ENCODE measurements at places on chromosomes 1 and 21. TPM values are rescaled to one million over a fixed set of nuclear protein-coding genes. Genes with fewer than 3 reads are reported as not detected.

The AADACL4 gene
- total RNA-seq: not detected

The LMX1A gene
- total RNA-seq: 2.5 TPM

The SYCP1 gene
- not detected for total RNA-seq

The GORAB gene
- 52.8 TPM for total RNA-seq

The OR2L8 gene
- total RNA-seq: not detected

The DAB1 gene
- 65.1 TPM for total RNA-seq

GRCh38 chr1:41374711-41375110 is 13.5 kb downstream of the FOXO6 start:
- DNase-seq: no peak

DNA sequence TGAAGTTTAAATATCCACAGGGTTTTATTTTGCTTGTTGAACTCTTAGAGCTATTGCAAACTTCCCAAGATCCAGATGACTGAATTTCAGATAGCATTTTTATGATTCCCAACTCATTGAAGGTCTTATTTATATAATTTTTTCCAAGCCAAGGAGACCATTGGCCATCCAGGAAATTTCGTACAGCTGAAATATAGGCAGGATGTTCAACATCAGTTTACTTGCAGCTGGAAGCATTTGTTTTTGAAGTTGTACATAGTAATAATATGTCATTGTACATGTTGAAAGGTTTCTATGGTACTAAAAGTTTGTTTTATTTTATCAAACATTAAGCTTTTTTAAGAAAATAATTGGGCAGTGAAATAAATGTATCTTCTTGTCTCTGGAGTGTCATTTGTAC is 32.8 kb upstream of the DDR2 start:
- no peak for DNase-seq

GRCh38 chr21:18252256-18252655 is 7.6 kb downstream of the CHODL start:
- no peak for DNase-seq

- no peak for DNase-seq
Observed at GRCh38 chr1:163166886-163167555, 35.7 kb downstream of the RGS5 start.

GRCh38 chr1:112263453-112263852 is 132.6 kb upstream of the CTTNBP2NL start:
- DNase-seq: no peak

GRCh38 chr1:230109895-230110667 is 43.0 kb downstream of the GALNT2 start:
- DNase-seq: peak; percentile 82

DNA sequence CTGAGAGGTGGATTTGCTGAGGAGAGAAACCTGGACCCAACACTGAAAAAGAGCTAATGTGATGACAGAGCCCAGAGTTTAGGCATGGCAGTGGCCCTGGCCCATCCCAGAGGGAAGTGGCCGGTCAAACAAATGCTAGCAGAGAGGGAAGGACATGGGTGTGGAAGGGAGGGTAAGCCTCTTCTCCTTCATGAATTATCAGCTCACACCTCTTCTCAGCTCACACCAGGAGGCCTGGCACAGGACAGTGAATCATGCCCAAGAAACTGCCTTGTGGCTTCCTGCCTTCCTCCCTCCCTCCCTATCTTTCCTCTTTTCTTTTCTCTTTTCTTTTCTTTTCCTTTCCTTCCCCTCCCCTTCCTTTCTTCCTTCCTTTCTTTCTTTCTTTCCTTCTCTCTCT is 1.3 kb upstream of the SPRR3 start:
- no peak for DNase-seq

- no peak for DNase-seq
Observed at GRCh38 chr1:18191481-18192155, 84.0 kb downstream of the IGSF21 start.

GRCh38 chr1:218383681-218384080 is 38.5 kb downstream of the TGFB2 start:
- DNase-seq: no peak

DNA sequence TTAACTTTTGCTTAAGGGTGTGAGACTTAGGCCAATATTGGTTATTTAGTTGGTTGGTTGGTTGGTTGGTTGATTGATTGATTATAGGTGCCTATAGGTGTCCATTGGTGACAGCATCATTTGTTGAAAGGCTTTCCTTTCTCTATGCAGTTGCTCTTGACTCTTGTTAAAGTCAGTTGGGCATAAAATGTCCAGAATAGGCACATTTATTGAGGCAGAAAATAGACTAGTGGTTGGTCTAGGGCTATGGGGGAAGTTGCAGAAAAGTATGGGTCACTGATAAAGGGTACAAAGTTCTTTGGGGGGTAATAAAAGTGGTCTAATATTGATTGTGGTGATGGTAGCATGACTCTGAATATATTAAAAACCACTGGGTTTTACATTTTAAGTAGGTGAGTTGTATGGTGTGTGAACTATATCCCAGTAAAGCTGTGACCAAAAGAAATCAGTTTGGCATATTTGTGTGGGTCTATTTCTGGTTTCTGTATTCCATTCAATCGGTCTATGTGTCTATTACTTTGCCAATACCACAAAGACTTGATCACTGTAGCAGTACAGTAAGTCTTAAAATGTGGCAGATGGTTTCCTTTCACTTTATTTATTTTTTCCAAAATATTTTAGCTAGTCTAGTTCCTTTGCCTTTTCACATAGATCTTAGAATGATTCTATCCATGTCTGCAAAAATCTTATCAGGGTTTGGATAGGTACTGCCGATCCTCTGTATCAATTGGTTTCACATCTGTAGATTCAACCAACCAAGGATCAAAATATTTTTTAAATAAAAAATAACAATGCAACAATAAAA is 63.0 kb downstream of the ATP1A1 start:
- no peak for DNase-seq

GRCh38 chr1:107342316-107342715 is 201.5 kb downstream of the NTNG1 start:
- DNase-seq: no peak

GRCh38 chr1:223019256-223019655 is 123.8 kb downstream of the TLR5 start:
- no peak for DNase-seq

DNA sequence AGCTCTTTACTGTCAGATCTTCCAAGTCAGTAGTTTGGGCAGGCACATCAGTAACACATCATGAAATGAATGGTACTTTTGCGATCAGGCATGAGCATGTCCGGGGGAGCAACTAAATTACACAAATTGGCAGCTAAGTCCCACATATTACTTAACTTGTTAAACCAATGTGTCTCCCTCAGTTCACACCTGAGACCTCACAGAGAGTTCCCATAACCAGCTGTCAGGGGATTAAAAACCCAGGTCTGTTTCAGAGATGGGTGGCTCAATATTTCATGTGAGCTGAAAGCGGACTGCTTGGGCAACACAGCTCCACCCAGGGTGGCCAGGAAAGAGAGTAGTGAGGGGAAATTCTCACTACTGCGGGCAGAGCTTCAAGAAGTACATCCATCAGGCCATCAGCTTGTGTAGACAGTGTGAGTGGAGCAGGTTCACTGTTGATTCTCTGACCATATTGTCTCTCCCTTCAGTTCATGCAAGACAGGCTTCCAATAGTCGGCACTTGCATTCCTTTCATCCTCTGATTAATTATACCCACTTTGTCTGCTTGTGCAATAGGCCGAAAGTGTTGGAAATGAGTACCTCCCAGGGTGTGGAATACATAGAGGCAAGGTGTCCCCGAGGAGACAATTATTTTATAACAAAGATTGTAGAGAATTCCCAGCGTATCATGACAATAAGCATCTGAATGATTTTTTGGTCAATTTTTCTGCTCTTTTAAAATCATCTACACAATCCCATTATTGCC is 139.9 kb downstream of the PTGER3 start:
- DNase-seq: no peak

GRCh38 chr1:65001231-65001792 is 35.0 kb upstream of the JAK1 start:
- DNase-seq: peak; percentile 77

GRCh38 chr1:31568895-31569595 is 7.3 kb upstream of the TINAGL1 start:
- DNase-seq: peak; percentile 8

DNA sequence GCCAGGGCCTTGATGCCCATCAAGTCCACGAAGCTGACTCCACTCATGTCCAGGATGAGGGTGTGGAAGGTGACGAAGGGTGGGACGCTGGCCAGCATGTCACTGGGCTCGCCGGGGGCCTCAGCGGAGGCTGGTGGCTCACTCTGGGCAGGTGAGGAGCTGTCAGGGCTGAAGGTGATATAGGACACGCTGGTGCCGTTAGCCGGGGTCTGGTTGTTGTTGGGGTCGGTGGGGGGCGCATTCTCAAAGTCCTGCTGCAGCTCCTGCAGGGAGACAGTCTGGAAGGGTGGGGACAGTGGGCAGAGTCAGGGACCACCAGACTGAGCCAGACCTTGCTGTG is 21.7 kb downstream of the SLC26A9 start:
- DNase-seq: no peak

GRCh38 chr1:118217141-118217838 is 32.3 kb upstream of the SPAG17 start:
- DNase-seq: no peak

- no peak for DNase-seq
Observed at GRCh38 chr1:165109013-165109412, 247.5 kb downstream of the LMX1A start.

GRCh38 chr1:42957880-42958487 is 684 bp downstream of the SLC2A1 start:
- DNase-seq: peak; percentile 66

DNA sequence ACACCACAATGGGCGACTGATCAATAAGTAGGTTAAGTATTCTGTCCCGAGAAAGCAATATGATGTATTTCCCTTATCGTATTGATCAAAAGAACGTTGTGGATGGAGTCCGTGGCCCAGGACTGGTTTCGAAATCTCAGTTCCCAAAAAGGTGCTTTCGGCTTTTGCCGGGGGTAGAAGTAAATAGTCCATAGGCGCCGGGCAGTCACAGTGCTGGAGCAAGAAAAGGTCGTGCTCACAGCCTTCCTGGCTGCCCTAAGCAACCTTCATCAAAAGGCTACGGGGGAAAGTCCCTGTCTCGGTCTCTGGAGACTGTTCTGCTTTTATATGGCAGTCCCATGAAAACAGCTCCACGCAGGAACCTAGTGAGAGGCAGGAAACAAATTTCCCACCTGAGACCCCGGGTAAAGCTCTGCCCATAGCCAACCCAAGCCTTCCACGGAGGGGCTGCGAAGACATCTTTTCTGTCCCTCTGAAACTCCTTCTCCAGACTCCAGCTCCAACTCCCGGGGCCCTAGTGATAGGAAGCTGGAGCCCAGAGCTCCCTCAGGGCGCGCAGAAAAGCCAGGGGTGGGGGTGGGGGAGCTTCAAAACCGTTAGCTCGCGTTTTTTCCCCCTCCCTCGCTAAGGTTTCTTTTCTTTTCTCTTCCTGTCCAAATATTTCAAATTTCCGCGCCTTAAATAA is 7.0 kb downstream of the CDKN2C start:
- peak; percentile 55 for DNase-seq

DNA sequence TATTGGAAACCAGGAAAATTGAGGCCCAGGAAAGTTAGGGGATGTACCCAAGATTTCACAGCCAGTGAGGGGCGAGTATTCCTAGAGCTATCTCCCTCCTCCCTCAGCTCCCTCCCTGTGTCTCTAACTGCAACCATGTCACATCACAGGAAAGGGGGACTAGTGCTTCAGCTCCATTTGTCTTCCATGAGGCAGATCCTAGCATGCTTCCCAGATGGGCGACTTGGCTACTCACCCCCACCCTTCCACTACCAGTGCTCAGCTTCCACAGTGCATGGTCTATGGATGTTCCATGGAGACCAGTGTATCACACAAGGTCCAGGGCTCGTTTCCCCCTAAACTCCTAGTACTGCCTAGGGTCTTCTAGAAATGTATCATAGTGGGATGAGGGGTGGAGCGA is 4.6 kb upstream of the SPRR4 start:
- no peak for DNase-seq

Data from Peyer's patch (tissue), 4 donors.